ENCODE measurements at places on chromosomes 5 and 9.

- DNase-seq, result no peak
Observed at GRCh38 chr9:16333691-16334090, 536.8 kb downstream of the BNC2 start.

DNA sequence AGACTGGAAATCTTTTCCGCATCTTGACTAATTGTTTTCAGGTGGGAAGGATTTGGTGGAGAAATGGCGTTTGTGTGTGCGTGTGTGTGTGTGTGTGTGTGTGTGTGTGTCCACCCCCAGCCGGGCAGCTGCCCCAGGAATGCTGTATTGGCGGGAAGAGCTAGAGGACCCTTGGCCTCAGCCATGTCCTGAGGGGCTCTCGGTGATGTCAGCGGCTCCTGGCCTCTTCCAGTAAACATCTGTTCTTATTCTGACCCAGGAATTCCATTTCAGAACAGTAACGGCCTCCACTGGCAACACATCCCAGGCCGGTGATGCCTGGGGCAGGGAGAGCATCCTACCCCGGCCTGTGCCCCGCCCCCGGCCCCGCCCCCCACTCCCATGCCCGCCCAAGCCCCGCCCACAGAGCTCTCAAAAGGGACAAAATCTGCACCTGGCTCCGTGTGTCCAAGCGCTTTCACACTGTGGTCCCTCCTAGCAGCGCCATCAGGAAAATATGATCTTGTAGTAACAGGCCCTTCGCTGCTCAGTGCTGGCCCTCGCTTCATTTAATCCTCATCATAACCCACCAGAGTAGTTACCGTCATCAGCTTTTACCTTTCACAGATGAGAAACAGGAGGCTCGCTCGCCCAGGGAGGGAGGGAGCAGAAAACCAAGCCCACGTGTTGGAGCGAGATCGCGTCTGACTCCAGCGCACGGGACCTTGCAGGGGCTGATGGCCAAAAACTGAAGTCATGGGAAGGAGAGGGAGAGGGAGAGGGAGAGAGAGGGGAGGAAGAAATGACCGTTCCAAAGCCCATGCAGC is 18.9 kb downstream of the ADAMTS2 start:
- DNase-seq, result no peak

DNA sequence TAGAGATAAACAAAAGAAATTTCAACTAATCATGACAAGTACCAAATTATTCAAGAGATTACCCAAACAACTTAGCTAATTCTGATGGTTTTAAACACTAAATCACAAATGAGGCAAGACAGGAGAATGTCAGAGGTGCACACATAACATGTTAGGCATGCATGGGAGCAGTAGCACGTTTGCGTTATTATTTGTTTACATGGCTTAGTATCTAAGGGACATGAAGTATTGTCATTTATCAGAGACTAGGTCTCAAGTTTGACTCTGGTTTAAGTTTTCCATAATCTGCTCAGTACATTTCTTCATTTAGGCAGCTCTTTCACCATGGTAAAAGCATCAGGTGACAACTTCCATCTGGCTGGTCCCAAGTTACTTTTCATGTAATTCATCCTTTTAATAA is 244.1 kb upstream of the TNC start:
- no peak for DNase-seq

DNA sequence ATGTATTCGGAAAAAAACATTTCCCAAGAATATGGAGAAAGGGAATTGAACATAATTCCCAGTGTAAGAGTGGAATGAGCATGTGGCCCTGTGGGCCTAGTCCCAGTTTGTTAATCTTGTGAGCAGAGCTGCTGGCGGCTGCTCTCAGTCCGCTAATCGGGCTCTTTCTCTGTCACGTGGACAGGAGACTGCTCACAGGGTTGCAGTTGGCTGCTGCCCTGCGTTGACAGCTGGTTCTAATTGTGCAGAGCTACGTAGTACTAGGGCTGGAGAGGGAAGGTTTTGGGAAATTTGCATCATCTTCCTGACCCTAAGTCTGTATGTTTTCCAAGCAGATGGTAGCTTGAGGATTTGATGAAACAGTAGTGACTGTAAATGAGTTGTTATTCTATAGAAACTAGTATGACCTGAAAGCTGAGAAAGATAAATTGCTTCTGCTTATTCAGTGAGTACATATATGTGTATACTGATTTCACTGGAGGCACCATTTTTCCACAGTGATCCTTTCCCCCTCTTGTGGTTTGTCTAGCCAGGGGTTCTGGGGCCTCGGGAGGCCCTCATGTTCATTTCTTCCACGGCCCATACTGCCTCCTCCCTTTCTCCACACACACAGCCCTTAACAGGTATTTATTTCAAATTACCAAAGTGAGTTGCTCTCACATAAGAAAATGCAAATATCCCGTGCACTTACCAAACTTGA is 100.6 kb downstream of the ANGPTL2 start:
- no peak for DNase-seq

- no peak for DNase-seq
Observed at GRCh38 chr9:109166771-109167601, at the start of gene FRRS1L. Gene FRRS1L, minus strand, starts transcription at chr9:109167249. Its CDS starts 111 bp downstream, at chr9:109167138.

DNA sequence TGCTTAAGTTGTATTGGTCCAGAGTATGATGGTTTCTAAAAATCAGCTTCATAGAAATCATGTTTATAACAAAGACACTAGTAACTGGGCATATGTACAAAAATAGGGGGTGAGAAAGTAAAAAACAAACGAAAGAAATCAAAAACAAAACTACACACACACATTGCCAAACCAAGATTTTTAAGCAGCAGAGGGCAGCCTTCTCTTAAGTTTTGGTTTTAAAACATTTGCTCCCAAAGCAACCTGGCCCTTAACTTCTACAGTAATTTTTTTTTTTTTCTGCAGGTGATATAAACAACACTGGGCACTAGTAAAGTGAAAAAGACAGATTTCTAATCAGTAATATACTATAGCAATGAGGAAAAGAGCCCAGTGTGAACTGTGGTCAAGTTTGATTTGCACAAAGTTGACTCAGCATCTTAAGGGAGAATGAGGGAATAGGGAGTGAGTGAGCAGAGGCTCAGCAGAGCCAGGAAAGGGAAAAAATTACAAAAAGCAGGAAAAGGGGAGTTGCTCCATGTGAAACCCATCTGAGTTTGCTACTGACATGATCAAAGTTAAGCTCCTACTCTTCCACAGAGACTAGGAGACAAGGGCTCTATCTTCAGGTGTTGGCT is 13.4 kb upstream of the GAPT start:
- DNase-seq, result no peak

DNA sequence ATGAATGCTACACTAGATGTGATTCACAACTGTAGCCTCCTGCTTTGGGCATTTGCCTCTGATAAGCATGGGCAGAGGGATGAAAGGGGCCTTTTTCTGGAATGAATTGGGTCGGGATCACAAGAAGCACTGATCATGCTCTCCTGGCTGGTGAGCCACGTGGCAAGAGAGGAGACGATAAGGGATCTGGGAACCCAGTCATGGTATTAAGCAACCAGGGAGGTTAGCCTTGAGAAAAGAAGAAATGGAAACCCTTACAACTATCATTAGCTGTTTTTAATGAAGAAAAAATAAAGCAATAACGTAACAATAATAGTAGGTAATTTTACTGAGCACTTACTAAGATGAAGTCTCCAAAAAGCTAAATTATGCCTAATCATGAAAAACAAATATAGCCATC is 50.0 kb upstream of the RAI14 start:
- DNase-seq, result no peak

GRCh38 chr9:112086627-112087026 is 88.5 kb downstream of the SUSD1 start:
- no peak for DNase-seq

DNA sequence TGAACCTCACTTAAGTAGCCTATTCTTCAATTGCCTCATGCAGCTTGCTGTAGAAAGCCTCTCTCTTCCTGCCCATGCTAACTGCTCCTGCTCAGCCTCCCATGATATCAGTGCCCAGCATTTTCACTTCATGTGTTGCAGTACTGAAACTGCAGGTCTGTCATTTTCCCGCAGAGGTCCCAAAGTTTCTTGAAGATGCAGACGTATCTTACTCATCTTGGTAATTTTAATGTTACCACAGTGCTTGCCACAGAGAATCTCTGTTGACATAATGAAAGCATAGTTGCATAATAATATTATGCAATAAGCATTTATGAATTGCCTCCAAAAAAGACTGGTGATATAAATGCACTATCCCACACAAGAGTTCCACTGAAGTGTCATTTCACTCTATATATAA is 561.1 kb upstream of the DAP start:
- no peak for DNase-seq

- no peak for DNase-seq
Observed at GRCh38 chr5:65903581-65903980, 22.8 kb upstream of the ERBIN start.

GRCh38 chr5:56251440-56251839 is 18.3 kb upstream of the ANKRD55 start:
- DNase-seq, result no peak

DNA sequence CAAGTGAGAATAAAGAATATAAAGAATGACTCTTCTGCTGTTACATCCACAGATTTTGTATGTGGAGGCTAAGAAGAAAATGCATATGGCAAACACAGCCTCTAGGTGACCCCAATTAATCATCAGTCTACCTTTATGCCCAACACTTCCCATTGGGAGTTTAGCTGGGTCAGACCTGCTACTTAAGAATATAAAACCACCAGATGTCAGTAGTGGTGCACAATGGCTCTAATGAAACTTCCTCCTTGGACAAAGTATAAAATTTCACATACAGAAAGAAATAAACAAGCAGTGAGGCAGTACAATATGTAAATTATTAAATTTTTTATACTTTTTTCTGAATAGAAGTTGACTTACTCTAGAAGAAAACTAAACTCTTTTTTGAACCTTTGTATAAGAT is 539.9 kb downstream of the BRINP1 start:
- DNase-seq, result no peak

- DNase-seq, result no peak
Observed at GRCh38 chr5:165405340-165405739, 1899.9 kb downstream of the MAT2B start.

GRCh38 chr9:97441729-97442128 is 29.8 kb downstream of the TDRD7 start:
- no peak for DNase-seq

DNA sequence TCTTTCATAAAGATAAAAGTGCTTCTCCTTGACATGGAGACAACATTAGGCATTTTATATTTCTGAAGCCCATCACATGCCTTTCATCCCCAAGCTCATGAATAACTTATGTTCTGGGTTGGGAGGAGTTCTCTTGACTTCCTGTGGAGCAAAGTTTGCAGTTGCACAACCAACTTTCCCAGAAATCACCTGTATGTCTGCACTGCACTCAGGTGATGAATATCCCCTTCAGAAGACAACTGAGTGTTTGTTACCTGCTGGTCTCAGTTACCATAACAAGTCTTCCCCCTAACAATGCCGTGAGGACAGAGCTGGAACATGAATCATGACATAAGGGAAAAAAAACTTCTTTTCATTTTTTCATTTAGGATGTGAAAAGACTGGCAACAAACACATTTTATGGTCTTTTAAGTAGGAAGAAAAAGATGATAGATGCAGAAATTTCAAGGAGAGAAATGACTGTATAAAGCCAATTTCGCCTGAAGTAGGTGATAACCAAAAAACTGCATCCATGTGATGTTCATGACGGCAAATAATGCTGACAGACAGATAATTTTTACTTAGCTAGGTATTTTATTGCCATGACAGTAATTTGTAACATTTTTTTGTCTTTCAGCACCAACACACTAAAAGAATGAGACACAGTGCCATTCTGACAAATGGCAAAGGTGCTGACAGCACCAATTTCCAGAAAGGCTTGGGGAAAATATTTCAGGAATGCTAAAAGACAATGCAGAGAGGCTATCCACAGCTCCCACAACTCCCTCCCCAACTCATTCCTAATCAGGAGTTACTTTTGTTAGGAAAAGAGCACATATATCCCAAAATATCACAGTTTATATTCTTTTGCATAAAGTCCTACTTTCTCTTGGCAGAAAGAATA is 656.3 kb downstream of the PRELID2 start:
- DNase-seq, result no peak

DNA sequence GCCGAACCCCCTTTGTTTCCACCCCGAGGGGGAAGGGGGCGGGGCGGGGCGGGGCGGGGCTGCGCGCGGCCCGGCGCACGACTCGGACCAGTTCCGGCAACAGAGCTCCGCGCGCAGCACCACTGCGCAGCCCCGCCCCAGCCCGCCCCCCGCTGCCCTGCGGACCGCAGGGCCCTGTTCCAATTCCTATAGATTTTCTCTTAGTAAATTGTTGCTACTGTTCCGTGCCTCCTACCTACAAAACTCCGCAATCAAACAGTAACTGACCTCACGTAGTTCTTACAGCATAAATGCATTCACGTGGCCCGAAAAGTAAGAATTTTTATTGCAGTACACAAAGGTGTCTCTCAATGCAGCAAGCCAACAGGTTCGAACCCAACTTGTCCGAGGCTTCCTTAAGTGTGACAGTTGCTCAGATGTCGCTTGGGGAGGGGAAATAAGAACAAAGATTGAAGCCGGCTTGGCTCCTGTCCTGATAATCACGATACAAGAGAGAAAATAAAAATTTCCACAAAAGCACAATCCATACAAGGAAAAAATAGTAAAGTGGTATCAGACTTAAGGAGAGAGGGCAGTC is 1.2 kb upstream of the RNF38 start:
- DNase-seq, result no peak

GRCh38 chr9:134800791-134801339 is 79.7 kb upstream of the FCN2 start:
- no peak for DNase-seq

- DNase-seq, result no peak
Observed at GRCh38 chr9:94083384-94083783, 880 bp upstream of the PTPDC1 start.

DNA sequence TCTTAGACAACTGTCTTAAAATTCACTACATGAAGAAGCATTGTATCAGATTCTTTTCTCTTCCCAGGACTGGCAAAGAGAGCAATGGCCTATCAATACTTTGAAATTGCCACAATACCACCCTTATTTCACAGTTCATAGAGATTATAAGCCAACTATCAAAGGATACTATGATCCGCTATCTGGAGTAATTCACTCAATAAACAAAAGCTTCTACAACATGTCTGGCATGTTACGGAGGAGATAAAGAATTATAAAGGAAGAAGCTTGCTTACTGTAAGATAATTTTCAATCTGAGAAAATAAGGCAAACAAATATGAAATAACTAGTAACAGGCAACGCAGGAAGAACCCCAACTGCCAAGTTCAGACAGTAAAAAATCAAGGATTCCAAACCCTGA is 114.8 kb downstream of the GNAQ start:
- no peak for DNase-seq

GRCh38 chr9:92706218-92706940 is 36.4 kb upstream of the IPPK start:
- DNase-seq, result peak; percentile 19

- no peak for DNase-seq
Observed at GRCh38 chr5:18959535-18959934, 1028.5 kb downstream of the CDH18 start.

DNA sequence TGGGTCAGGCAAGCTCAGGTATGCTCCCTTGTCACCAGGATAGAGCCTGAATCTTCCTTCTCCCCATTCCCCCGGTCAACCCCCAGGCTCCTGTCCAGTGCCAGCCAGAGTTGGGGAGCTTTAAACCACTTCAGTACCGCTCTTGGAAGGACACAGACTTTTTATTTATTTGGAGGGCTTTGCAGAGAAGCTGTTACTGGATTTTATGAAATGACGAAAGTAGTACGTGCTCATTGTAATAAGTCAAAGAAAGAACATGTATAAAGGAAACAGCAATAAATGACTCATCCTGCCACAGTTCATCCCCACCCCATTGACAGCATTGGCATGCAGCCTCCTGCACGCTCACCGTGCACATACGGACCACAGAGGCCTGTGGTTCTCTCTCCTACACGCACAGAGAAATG is 230.3 kb downstream of the AUH start:
- DNase-seq, result no peak

- peak; percentile 70 for DNase-seq
Observed at GRCh38 chr9:5186416-5187169, 1.2 kb upstream of the INSL6 start.

GRCh38 chr5:100904259-100904861 is 1.3 kb upstream of the ST8SIA4 start:
- DNase-seq, result peak; percentile 80

All from DND-41 (cell line).